ENCODE measurements at places on chromosomes 1 and 21. TPM values are rescaled to one million over a fixed set of nuclear protein-coding genes. Genes with fewer than 3 reads are reported as not detected.

- DNase-seq = no peak
Observed at GRCh38 chr1:10106756-10107475, 74.2 kb downstream of the UBE4B start.

DNA sequence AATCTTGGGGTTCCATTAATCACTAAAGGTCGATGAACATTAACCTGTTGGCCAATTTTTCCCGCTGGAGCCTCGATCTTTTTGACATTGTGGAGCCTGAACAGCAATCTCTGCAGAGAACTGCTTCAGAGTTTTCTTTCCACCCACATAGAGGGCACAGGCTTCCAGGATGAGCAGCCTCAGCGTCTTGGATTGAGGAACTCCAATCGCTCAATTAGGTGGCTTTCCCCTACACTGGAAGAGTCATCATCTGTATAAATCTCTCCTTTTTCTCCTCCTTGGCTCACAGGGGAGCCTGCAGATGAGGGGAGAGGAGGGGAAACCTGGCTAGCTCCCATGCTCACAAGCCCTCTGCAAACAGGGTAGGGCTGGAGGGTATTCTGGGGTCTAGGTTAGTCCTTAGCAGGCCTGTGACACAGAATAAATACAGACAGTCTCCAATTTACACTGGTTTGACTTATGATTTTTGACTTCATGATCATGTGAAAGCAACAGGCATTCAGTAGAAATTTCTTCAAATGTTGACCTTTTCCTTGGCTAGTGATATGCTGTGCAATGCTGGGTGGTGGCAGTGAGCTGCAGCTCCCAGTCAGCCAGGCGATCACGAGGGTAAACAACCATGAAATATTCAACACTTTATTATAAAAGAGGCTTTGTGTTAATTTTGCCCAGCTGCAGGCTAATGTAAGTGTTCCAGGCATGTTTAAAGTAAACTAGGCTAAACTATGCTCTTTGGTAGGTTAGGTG, 80.8 kb downstream of the PGBD5 start:
- DNase-seq = no peak

DNA sequence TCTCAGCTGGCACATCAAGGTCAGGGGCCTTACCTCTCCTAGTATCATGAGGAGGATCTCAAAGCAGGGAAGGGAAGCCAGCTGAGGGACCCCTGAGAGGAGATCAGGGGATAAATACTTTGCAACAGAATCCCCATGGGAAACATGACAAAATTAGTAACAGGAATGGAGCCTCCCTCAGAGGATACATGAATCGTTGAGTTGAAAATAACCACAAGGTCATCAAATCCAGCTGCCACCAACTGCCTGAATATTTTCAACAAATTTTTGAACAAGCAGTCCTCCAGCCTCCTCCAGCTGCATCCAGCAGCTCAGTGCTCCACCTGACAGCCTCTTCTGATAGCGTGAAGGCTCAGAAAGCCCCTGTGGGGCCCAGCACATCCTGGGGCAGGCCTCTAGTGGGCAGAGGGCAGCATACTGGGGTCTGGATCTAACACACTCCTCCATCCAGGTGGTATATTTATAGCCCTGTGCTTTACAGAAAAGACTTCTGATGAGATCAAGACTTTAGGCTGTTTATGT, 404.3 kb downstream of the NTNG1 start:
- DNase-seq = no peak

DNA sequence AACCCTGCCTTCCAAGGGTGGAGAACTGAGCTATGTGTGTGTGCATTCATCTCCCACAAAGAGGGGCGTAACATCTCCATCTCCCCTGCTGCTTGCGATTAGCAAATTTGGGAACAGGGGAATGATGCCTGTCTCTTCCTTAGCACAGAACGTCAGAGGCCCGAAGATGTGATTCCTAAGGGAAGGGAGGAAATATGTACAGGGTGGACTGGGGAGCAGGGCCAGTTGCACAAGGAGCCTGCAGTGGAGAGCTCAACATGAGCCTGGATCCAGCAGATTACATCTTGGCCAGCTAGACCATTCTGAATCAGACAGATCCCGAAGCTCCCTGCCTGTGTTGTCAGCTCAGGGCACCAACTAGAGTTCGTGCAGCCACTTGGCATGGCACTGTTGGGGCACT, 118.1 kb downstream of the NGF start:
- DNase-seq = peak; percentile 15

- DNase-seq = no peak
Observed at GRCh38 chr1:240337781-240338180, 246.1 kb downstream of the FMN2 start.

DNA sequence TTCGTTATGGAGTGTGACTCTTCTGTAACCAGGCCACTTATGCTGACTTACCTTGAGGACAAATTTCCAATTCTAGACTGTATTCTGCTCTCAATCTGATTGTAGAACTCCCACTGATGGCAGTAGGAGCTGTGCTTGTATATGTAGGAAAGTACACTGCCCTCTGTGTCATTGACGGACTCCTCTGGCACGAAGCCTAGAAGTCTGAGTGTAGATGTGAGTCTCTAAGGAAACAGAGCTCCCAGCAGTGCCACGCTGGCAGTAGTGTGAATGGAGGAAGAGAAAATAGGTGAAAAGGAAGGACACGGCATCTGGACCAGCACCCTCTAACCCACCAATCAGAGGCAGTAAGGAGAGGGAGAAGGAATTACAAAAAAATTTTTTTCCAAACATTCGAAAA, 130.4 kb upstream of the ADGRL2 start:
- DNase-seq = no peak

The LIN28A gene
- 1,384 TPM for total RNA-seq

The EPHA2 gene
- 40.9 TPM for total RNA-seq

The SLC22A15 gene
- 1.9 TPM for total RNA-seq
